ENCODE measurements at places on chromosomes 11 and 22.

GRCh38 chr11:61170566-61170965 is 9.3 kb upstream of the VPS37C start:
- no peak for DNase-seq

DNA sequence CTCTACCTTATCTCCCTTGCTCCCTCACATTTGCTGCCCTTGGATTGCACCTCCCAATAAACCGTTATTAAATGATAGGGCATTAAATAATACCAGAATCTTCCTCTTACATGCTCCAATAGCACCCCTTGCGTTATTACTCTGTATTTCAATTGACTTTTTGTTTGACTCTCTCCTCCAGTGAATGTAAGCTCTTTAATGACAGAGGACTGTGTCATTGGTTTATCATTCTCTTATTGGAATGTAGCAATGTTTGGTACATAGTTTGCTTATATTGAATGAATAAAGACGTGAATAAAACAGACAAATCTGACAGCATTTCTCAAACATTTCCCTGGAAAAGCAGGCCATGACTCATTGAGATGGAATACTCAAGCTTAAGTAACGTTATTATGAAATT is 8.7 kb upstream of the MPEG1 start:
- DNase-seq = no peak

DNA sequence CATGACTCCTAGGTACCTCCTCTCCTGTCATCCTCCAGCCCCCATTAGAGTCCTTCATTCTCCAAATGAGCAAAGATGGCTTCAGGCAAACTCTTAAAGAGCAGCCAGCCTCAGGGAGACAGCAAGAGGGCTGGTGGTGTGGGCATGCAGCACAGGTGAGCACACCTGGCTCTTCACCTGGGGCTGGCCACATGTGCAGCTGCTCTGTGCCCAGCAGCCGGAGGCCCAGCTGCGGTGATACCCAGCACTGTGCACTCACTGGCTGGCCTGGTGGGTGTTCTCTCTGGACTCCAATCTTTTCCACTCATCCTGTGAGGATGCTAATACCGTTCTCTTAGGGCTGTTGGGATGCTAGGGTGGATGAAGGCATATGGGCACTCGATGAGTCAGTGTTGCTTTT is 106.1 kb upstream of the PARVA start:
- no peak for DNase-seq

DNA sequence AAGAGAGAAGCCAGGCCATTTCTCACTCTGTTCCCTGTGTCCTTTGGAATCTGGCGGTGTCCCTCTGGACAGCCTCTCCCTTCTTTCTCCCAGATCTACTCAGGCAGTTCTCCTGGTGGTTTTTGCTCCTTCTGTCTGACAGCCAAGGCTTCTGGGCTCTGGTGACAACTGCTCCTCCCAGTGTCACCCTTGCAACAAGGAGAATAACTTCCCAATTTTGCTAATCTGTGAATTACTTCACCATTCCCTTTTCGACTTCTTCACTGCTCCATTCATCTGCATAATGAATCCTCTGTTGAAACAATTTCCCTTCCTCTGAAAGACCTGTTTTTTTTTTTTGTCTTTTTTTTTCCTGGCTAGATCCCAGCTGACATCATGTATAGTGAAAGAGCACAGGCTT is 56.3 kb upstream of the PDE3B start:
- DNase-seq = no peak

DNA sequence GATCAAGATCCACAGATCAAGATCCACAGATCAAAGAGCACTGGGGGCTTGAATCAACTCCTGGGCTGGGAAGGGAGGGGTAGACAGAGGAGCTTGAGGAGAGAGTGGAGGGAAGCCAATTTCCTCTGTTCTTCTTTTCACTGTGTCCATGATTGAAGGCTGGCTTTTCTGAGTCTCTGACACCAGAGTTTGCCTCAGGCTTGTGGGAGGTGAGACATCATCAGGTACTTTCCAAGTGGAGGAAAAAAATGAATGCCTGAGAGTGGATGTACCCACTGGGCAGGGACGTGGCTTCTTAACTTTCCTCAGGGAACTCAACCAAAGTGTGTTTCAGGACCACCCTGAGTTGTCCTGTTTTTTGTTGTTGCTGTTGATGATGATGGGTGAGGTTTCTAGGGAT is 11.0 kb upstream of the HEPHL1 start:
- DNase-seq = no peak

- DNase-seq = no peak
These were observed 460.8 kb upstream of the CNTN5 start for GRCh38 chr11:98559961-98560360.

GRCh38 chr22:43428005-43428485 is 16.2 kb downstream of the MPPED1 start:
- no peak for DNase-seq

DNA sequence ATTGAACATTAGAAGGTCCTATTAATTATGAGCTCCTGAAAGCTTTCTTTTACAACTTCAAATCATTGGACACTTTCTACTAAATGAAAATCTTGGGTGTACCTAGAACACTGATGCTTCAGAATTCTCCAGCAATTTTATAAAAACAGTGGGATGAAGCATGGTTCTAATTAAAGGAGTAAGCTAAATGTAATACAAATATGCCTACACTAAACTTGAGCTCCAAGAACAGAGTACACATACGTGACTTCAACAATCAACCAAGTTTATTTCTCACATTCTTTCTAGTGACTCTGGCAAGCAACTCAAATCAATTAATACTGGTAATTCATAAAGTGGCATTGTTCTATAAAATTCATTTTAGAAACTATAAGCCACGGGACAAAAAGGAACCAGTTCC is 55.5 kb downstream of the PITPNB start:
- DNase-seq = no peak

DNA sequence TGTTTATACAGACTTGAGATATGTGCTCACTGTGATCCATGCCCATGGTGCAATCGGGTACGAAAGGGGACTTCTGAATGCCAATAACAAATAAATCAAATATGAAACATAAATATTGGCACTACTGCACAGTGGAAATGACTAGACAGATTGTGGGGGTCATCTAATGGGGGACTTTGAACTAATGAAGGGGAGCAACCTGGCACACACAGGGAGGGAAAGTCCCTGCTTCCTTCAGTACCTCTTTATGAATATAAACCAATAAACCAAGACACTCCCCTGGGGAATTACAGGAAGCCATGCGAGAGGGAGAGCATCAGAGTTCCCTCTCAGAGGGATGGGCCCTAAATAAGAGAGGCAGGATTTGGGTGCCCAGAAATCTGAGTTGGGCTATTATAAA is 21.1 kb downstream of the MIF start:
- no peak for DNase-seq

DNA sequence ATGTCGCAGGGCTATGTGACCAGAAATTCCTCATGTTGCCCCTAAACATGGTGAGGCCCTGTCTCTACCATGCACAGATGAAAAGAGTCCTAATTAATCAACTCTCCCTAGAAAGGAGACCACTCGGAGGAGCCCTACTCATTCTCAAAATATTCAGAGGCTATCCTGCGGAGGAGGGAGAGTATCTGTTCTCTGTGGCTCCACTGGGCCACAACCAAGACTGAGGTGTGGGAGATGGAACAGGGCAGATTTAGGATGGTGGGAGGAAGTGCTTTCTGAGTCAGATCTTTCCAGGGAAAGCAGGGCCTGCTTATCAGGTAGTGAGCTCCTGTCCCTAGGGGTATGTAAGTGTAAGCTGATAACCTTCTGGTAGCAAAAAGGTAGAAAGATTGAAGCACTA is 37.0 kb upstream of the PRDM11 start:
- DNase-seq = no peak

DNA sequence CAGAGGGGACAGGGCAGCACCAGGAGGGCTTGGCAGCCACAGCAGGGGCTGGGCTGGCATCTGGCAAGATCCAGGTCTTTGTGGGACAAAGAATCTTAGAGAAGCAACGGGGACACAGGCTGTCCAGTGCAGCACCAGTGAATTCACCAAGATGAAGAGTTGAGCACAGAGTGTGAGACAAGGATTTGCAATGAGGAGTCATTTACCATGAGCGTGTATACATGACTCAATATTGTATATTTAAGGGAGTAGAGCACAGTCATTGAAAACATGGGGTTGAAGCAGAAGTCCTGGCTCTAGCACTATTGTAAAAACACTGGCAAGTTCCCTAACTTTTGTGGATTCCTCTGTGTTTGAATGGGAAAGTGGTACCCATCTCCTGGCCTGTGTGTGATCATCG is 3.5 kb downstream of the APOL1 start:
- DNase-seq = no peak

- no peak for DNase-seq
These were observed 5.1 kb downstream of the OR10V1 start for GRCh38 chr11:59708537-59708936.

- no peak for DNase-seq
These were observed 12.2 kb downstream of the CABIN1 start for GRCh38 chr22:24023204-24023789.

GRCh38 chr11:37727371-37727770 is 1129.3 kb upstream of the RAG2 start:
- DNase-seq = no peak

DNA sequence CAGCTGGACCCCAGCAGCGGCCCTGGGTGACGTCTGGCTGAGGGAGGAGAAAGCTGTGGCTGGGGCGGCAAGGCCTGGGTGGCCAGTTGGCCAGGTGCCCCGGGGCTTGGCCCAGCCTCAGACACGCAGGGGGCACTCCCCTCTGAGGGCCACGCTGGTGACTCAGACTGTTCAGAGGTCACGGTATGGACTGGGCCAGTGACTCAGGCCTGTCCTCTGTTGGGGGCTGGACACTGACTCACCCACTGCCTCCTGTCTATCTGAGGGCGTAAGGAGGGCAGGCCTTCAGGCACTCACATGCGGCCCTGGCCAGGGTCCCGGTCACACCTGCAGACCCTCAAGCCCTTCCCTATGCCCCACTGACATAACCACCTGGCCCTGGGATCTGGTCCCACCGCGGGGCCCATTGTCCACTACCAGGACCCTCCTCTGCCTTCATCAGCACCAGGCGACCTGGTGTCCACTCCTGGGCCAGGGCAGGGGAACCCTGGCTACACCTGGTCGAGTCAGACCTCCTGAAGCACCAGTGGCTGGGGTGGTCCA is 3.7 kb upstream of the MUC5AC start:
- no peak for DNase-seq

- no peak for DNase-seq
These were observed 16.6 kb upstream of the PHLDA2 start for GRCh38 chr11:2945757-2946287.

- no peak for DNase-seq
These were observed 1.6 kb downstream of the TCP11L1 start for GRCh38 chr11:33040862-33041453.

DNA sequence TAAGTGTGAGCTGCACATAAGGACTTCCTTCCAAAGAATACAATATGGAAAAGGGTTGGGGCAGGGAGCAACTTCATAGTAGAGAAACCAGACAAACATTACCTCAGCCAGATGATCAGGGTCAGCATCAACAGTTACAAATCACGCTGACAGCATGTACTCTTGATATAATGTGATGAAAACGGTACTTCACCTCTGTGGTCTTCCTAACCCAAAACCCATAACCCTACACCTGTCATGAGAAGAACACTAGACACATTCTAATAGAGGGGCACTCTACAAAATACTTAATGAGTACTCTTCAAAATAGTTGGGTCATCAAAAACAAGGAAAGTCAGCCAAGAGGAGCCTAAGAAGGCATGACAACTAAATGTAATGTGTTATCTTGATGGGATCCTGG is 43.9 kb downstream of the RRAS2 start:
- DNase-seq = no peak

DNA sequence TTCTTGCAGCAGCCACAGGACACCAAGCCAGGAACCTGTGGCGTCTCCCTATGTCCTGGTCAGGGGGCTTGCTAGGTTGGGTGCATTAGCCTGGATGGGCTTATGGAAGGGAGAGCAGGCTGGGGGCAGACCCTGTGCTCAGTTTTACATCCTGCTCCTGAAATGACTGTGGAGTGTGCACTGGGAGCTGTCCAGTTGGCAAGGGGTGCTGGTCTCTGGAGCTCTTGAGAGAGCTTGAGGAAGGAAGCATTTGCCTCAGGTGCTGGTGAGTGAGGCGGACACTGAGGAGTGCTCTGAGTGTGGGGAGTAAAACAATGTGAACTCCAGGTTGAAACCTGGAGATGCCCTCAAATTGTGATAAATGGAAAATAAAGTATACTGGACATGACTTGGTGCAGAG is 3.4 kb downstream of the SCGB1D4 start:
- DNase-seq = no peak

DNA sequence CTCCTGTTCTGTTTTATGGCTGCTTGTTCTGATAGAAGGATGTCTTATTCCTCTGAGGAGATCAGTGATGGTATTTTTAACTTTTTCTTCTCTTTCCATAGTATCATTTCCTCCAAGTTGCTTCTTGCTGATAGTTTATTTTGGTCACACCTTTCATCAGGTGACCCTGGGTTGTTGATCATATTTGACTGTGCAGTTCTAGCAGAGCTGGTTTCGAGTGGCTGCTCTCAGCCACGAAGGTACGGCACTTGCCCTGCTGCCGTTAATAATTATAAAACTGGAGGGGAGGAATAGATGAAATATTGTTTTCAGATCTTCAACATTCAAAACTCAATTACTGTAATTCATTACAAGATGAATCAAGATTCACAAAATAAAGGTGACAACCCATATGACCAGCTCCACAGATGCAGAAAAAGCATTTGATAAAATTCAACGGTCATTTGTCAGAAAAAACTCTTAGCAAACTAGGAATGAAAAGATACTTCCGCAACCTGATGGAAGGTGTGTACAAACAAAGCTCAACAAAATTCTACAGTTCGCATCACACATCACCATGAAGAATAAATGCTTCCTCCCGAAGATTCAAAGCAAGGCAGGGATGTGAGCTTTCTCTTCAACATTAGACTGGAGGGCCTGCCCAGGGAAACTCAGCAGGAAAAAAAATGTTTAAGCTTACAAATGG is 59.2 kb upstream of the RTL6 start:
- no peak for DNase-seq

DNA sequence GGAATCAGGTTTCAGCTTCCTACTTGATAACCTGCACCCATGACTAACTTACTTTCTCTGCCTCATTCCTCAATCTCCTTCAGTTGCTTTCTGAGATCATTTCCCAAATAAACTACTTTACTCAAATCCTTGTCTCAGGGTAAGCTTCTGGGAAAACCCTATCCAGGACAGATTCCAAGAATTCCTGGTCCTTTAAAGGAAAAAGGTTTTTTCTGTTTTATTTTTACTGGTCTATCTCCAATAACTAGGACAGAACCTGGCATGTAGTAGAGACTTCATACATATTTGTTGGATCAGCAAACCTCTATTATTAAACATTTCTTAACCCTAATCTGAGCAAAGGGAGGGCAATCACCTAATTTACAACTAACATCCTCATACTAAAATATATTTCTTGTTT is 910.5 kb upstream of the CHORDC1 start:
- DNase-seq = no peak

DNA sequence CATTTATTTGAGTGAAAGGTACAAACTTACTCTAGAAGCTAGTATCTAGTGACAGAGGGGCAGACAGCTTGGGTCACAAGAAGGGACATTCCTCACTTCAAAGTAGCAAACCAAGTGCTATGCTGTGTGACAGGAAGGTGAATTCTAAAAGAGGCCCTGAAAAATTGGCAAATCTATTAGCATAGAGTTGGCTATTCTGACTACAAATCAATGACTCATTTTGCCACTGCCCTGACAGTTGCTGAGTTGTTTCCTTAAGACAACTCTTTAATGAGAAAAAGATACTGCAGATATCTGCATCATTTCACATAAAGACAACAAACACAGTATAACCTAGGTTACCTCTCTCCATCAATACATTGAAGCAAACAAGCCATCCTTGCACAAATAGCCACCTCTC is 524.0 kb upstream of the LRRC4C start:
- DNase-seq = no peak
